Urinary bladder (tissue), 4 donors: ENCODE measurements at places on chromosomes 12 and 14. TPM values are rescaled to one million over a fixed set of nuclear protein-coding genes. Genes with fewer than 3 reads are reported as not detected.
A peak's percentile ranks its signal among the peaks of the same experiment; 100 is the strongest.

- no peak for DNase-seq
These were observed 203.7 kb downstream of the CACNA1C start for GRCh38 chr12:2256453-2256852.

DNA sequence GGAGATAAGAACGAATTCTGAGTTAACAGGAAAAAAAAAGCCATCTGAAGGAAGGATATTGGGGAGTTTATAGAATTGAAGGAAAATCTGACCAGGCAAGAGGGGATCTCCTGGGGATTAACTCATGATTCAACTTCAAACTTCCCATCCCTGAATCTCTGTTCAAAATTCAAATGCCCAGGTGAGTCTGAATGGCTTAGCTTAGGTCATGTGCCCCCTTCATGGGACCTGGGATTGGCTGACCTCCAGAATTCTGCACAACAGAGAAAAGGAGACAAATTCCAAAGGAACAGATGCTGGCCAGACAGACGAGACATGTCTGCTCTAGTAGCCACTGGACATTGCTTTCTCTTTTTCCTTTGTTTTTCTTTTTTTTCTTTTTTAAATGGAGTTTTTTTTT, 26.2 kb upstream of the TMED10 start:
- no peak for DNase-seq

DNA sequence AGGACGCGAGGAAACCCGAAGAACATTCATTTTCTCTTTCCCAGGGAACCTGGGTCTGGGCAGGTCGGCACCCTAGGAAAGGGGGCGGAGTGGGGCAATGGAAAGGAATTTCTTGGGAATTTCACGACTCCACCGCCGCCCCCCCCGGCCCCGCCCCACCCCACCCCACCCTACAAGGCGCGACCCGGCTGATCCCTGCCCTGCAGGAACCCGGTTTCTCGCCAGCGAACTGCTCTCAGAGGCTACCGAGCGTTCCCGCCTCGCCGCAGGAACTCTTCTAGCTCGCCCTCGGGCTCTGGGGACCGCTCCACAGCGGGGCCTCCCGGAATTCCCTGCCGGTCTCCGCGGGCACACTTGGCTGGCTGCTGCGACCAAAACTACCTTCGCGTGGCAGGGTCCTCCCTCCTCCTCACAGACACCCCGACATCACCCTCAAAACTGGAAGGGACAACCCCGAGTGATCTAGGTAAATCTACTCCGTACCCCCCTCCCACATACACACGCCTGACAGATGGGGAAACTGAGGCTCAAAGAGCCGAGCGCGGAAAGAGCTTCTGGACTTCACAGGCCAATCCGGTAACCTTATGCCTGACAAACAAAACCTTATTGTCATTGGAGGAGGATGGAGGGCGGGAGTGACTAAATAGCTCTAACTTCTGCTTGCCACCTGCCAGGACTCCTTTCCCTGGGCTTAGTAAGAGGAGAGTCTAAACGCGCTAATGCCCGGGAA, 785 bp upstream of the ACTN1 start:
- DNase-seq, result no peak

DNA sequence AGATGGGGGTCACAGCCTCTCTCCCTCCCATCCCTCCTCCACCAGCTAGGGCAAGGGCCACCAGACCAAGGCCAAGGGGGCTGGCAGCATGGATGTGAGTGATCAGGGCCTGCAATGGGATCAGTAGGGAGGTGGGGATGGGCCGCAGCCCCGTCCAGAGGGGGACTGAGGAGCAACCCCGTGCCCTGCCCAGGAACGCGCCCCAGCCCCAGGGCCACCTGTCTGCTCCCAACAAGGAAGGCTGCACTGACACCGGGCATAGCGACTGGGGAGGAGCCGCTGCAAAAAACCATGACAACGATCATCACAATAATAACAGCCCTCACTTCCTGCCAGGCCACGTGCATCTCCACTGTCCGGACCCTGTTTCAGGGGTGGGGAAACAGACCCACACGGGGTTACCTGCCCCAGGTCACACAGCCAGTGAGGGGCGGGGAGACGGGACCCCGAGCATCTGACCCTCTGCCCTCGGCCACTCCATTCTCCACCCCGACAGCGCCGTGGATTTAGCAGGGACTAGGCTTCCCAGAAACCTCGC, 24.3 kb downstream of the NCOR2 start:
- no peak for DNase-seq

DNA sequence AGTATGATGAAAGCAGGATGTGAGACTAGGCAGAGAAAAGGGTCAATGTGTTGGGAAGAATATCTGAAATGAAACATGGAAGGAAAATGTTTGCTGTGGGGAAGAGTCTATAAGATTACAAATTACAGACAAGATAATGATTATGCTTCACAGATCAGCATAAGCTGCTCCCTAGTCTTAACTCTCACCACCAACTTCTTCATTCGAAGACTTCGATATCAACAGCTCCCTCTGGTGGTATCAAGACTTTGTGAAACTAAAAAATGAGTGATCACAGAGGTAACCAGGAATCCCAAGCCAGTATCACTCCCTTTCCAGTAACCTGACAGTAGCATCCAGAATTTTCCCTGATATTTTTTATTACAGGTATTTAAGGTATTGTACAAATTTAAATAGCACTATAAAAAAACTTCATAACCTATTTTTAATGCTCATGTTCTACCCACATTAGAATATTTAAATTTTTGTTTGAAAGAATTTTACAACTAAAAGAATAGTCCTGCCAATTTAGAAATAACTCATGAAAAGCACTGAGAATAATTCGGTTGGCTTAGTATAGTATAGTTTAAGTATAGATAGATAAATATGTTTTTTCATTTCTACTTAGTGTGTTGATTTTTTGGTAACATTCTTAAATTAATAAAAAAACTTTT, 84.4 kb downstream of the C2CD5 start:
- DNase-seq, result no peak

- DNase-seq, result no peak
These were observed 49.5 kb upstream of the RTRAF start for GRCh38 chr14:51939755-51940301.

DNA sequence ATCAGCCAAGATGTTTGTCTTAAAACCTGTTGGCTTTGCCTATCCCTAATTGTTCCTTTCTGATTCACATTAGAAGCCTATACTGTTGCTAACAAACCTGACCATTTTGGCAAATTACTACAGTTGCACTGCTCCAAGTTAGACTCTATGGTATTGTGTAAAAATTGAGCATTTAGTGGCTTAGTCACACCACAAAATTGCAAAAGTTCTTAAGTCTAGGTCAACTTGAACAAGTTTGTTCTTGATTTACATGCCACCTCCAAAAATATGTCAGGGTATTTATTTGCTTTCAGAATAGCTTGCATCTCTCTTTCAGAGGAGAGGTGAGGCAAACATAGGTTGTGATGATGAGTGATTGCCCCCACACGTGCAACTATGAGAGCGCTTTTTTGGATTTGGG, 27.0 kb upstream of the PTHLH start:
- no peak for DNase-seq

GRCh38 chr14:85701763-85702162, 171.8 kb downstream of the FLRT2 start:
- DNase-seq, result no peak

GRCh38 chr12:109088818-109089217, 4.5 kb downstream of the ALKBH2 start:
- no peak for DNase-seq

- no peak for DNase-seq
These were observed 106.1 kb upstream of the FSCB start for GRCh38 chr14:44613061-44613712.

GRCh38 chr14:38544776-38545175, 288.9 kb upstream of the CLEC14A start:
- DNase-seq, result no peak

- DNase-seq, result no peak
These were observed at the start of gene BEGAIN for GRCh38 chr14:100587086-100587762. TSS of gene BEGAIN (minus strand) at chr14:100587417. CDS start at chr14:100587290, 127 bp downstream.

- DNase-seq, result no peak
These were observed 247.8 kb downstream of the MSRB3 start for GRCh38 chr12:65526311-65526710.

DNA sequence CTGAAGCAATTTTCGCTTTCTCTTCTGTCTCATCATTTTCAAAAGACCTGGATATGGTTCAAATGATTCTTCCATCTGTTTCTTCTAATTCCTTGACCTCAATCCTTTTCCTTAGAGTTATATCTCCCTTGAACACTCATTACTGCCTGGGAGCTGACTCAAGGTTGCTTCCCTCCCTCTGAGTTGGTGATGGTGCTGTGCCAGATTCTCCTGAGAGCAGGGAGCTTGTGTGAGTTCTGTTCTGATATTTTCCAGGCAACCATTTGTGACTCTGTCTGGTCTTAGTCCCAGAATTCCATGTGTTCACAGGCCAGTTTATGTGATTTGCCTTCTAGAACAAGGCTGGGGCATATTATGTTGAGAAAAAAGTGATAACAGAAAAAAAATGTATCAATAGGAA, 505.1 kb upstream of the SYT1 start:
- no peak for DNase-seq

- DNase-seq, result no peak
These were observed 4.6 kb upstream of the NFATC4 start for GRCh38 chr14:24363401-24363800.

DNA sequence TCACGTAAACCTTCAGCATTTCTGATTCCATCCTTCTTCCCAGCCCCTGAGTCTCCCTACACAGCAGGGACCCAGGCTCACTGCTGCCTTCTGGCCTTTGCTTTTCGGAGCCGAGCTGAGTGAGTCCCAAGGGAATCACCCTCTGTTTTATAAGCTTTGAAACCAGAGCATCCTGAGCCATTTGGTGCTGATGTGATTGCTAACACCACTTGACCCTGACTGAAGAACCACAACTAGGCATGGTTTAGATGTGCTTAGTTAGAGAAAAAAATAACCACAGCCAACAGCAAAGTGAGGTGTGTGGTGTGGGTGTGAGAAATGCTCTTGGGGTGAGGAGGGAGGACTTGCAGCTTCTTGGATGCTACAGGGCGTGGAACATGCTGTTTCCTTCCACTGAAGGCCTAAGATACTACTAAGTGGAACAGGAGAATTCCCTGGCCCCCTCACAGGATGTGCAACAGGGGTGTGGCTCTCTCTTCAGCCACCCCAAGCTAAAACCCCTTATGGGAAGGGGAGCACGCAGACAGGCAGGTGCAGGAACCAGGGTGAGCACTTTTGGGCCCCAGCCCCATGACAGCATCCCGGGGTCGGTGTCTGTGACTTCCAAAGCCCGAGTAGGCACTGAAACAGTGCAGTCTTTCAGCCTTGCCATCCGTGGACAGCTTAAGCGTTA, at the start of gene TC2N:
TC2N (minus strand) TSS at position 221 of the 673 bp plus-strand sequence. CDS start 53,767 bp downstream, outside the sequence.
- DNase-seq, result no peak

- DNase-seq, result no peak
These were observed 11.2 kb downstream of the FAR2 start for GRCh38 chr12:29160230-29160629.

GRCh38 chr14:22388669-22389595, 200.1 kb downstream of the DAD1 start:
- no peak for DNase-seq

DNA sequence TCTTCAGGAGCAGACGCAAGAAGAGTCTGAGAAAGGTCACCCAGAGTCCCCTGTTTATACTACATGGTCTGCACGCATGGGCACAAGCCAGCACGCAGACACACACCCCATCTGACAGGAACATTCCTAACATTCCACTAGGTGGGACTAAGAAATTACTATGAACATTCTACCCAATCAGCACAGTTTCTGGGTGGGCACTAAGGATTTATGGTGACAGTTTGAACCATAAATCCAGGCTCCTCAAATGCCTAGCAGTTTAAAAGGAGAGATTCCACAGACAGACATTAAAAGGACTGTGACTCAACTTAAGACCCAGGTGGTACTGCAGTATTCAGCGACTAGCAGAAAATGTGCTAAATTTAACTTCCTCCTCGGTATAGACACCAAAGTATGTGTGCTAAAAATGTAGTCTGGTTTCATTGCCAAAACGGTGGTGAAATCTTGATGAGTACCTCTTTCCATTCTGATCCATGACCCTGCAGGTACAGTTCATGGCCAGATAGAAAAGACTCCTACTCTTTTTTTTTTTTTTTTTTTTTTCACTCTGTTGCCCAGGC, 16.2 kb downstream of the ABHD4 start:
- DNase-seq, result peak; percentile 74

DNA sequence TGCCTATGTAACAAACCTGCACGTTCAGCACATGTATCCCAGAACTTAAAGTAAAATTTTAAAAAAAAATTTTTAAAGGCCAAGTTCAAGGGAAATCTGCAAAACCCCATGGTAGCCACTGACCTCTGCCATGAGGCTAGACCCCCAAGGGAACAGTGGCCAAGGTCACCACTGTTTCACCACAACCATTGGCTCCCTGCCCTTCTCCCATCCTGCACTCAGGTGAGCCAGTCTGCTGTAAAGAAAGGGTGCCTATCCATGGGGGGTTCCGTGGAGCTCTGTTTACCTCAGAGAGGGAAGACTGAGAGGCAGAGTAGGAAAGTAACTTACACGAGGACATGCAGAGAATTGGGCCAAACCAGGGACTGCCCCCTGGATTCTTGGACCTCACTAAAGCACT, 38.6 kb downstream of the VWF start:
- no peak for DNase-seq

DNA sequence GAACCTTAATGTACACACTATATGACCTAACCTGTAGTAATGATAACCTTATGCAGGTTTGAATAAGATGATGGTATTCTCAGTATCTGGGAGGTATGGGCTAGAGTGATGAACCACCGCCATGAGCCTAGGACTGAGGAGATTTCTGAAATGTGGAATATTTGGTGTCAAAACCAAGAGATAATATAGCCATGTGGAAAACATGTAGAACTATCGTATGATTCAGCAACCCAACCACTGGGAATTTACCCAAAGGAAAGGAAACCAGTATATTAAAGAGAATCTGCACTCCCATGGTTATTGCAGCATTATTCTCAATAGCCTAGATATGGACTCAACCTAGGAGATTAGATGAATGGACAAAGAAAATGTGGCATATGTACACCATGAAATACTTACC, 271.7 kb upstream of the BTG1 start:
- DNase-seq, result no peak

- DNase-seq, result no peak
These were observed 24.7 kb downstream of the NGDN start for GRCh38 chr14:23494223-23494622.

CD163L1 gene
- 7.3 TPM for total RNA-seq

PRKAB1 gene
- 15.6 TPM for total RNA-seq

LTBP2 gene
- total RNA-seq, result 26.7 TPM

SRRM4 gene
- 0.42 TPM for total RNA-seq

EXOC3L4 gene
- total RNA-seq, result 0.79 TPM

IFI27L2 gene
- 16.6 TPM for total RNA-seq

PLEKHG7 gene
- total RNA-seq, result 0.37 TPM

AQP2 gene
- total RNA-seq, result not detected

AKAP3 gene
- total RNA-seq, result 0.63 TPM

C14orf39 gene
- total RNA-seq, result 0.63 TPM

A2ML1 gene
- total RNA-seq, result 4.1 TPM
